Lung (tissue), 17 donors: ENCODE measurements at places on chromosomes 5 and 9. TPM values are rescaled to one million over a fixed set of nuclear protein-coding genes. Genes with fewer than 3 reads are reported as not detected.

DNA sequence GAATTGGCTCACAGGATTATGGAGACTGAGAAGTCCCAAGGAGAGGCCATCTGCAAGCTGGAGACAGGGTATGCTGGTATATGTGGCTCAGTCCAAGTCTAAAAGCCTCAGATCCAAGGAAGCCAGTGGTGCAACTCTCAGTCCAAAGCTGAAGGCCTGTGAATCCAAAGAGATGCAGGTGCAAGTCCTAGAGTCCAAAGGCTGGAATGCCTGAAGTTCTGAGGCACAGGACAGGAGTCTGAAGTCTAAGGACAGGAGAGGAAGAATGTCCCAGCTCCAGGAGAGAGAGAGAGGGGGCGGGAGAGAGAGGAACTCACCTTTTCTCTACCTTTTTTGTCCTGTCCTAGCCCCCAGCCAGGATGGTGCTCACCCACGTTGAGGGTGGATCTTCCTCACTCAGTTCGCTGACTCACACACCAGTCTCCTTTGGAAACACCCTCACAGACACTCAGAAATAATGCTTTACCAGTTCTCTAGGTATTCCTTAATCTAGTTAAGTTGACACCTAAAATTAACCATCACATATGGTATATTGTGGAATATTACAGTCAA, 49.6 kb downstream of the KCNN2 start:
- no peak for DNase-seq

PCDHA12 gene
- total RNA-seq, result 0.23 TPM

ZNF483 gene
- total RNA-seq, result 4.8 TPM

PIGO gene
- 38.1 TPM for total RNA-seq

GRCh38 chr5:151264113-151264512, 11.1 kb downstream of the GM2A start:
- no peak for DNase-seq

GRCh38 chr5:58357799-58358500, 101.9 kb downstream of the PLK2 start:
- no peak for DNase-seq

GRCh38 chr5:155459889-155460500, 446.4 kb downstream of the KIF4B start:
- no peak for DNase-seq

DNA sequence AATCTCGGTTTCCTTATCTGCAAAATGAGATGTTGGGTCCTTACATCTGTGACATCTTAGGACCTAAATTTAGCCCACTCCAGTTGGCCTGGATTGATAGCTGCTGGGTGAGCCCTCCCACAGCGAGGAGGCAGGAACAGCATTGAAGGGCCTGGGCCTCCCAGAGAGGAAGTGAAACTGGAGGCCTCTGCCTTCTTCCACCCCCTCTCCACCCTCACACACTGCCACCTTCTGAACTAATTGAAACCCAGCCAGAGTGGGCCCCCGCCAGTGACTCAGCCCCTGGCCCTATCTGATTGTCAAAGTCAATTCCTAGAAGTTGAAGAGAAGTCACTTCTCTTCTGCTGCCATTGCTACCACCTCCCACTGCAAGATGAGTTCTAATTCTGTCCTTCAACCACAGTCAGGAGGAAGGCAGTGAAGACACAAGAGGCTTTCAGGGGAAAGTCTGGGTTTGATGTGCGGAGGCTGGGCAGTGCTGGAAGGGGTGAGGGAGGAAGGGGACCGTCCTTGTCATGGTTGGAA, 55.2 kb upstream of the NEK6 start:
- peak; percentile 36 for DNase-seq

DNA sequence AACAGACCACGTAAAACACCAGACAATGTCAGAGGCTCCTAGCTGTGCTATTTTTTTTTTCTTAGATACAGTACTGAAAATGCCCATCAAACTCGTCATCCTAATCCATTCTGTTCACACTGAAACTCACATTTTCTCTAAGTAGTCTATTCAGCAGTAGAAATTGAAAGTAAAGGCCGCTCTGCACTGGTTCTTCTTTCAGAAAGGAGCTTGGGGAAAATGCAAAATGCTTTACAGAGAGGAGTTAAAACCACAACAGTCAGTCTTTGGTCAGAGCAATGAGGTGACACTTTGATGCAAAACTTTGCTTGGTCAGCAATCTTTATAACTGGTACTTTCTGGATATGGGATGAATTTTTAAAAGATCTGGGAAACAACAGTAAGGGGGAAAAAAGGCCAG, 43.8 kb upstream of the SUSD1 start:
- DNase-seq, result no peak

DNA sequence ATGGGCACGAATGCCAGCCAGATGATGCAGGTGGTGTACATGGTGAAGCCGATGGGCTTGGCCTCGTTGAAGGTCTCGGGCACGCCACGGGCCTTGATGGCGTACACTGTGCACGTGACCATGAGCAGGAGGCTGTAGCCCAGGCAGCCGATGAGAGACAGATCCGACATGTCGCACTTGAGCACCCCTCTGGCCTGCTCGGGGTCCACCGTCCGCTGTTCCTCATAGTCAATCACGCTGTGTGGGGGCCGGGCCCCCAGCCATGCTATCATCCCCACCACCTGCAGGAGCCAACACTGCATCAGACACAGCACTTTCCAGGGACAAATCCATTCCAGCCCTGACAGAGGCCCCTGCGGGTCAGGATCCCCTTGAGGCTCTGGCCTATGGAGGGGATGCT, 12.2 kb downstream of the GRM6 start:
- no peak for DNase-seq

DNA sequence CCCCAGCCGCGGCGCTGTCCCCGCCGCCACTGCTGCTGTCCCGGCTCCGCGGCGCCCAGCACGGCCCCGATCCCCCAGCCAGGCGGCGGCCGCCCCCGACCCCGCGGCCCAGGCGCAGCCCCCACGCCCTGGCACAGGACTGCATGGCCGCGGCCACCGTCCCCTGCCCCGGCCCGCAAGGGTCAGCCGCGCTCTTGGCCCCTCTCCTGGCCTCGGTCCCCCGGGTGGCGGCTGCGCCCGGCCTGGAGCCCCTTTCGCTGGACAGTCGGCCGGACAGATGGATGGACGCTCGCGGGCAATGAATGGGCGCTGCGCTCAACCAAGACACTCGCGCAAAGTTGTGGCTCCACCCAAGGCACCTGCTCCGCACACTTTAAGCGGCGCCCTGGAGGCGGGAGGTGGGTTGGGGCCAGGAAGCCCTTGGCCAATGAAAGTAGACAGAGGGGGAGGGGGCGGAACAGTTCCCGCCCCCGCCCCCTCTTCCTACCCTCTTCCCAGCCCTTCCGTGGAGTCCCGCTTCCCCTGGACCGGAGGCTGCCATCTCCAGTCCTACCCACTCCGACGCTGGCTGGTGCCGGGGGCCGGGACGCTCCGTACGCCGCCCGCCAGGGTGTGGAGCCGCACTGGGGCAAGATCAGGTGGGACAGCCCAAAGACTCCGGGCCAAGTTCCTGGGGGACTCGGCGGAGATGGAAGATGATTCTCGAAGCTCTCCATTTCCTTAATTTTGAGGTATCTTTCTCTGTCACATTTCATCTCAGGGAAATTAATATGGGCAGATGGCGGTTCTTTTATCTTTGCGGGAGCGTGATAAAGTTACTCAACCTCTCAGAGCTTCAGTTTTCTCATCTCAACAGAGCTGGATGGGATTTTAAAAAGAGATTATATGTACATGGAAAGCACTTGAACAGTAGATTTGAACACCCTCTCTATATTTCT, at the start of gene GLDC:
TSS of gene GLDC (minus strand) at position 375 of the 938 bp plus-strand sequence. CDS start at position 145, 230 bp downstream.
- DNase-seq, result peak; percentile 72

IL33 gene
- total RNA-seq, result 154 TPM

GRCh38 chr5:157050050-157050449, 8.9 kb downstream of the HAVCR1 start:
- no peak for DNase-seq

- no peak for DNase-seq
Observed at GRCh38 chr5:122040636-122041302, 37.3 kb downstream of the LOX start.

DNA sequence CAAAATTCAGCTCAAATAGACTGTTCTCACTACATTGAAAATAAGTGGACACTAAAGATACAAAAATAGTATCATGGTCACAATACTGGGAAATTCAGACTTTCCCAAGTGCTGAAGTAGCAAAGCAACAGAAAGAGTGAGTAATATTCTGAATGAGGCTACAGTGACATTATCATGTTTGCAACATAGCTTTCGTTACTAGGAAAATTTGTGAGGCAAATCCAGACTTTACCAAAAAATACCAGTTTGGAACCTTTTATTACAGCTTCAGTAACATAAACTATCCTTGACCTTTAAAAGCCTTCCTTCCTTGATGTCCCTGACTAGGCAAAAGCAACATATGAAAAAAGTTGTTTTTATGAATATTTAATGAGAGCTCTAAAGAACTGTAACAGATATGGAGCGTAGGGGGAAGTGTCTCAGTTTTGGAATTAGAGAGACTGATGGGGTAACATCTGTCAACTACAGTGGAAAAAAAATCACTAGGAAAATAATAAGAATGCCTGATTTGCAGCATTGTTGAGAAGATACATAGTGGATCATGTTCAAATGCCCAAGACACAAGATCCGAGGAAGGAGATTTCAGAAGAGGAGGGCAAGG, 312.9 kb downstream of the ADGRV1 start:
- no peak for DNase-seq

- no peak for DNase-seq
Observed at GRCh38 chr5:153372425-153373129, 117.9 kb upstream of the GRIA1 start.

DNA sequence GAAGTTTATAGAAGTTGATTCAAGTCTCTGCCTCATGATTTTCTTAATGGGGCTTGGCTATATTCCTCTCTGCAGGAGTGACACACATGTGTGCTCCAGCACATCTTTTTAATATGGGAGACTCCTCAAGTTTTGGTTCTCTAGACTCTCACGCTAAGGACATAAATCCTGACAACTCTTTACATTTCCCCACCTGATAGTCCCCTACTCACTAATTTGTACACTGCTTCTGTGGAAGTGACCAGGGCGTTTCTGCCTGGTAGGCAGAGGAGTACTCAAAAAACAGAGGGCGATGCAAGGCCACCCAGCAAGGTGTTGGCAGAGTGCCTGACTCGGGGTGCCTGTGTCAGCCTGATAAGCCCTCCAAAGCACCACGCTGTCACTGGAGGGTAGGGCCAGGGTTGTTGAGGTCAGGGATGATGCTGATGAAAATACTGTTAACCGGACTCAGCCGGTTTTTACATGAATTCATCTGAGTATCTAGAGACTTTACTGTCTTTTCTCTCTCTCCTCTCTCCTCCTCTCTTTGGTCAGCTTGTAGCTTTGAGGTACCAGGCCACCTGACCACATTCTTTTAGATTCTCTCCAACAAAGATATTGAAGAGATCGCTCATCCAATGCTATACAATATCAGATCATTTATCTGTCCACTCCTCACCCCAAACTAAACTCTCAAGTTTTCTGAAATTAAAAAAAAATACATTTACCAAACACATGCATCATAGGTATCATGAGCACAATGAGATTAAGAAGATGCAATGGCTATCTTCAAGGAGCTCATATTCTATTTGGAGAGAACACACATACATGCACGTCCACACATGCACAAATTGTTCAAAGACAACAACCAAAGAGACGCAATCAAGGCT, 205.2 kb downstream of the PIK3R1 start:
- peak; percentile 41 for DNase-seq

GPR150 gene
- total RNA-seq, result 0.34 TPM

FAM78A gene
- 10.8 TPM for total RNA-seq

- no peak for DNase-seq
Observed at GRCh38 chr5:76771705-76772405, 47.0 kb upstream of the F2RL1 start.
